ENCODE measurements at places on chromosomes 3 and 15.

GRCh38 chr3:171044835-171045793 is 18.6 kb upstream of the SLC2A2 start:
- DNase-seq: peak; percentile 63

DNA sequence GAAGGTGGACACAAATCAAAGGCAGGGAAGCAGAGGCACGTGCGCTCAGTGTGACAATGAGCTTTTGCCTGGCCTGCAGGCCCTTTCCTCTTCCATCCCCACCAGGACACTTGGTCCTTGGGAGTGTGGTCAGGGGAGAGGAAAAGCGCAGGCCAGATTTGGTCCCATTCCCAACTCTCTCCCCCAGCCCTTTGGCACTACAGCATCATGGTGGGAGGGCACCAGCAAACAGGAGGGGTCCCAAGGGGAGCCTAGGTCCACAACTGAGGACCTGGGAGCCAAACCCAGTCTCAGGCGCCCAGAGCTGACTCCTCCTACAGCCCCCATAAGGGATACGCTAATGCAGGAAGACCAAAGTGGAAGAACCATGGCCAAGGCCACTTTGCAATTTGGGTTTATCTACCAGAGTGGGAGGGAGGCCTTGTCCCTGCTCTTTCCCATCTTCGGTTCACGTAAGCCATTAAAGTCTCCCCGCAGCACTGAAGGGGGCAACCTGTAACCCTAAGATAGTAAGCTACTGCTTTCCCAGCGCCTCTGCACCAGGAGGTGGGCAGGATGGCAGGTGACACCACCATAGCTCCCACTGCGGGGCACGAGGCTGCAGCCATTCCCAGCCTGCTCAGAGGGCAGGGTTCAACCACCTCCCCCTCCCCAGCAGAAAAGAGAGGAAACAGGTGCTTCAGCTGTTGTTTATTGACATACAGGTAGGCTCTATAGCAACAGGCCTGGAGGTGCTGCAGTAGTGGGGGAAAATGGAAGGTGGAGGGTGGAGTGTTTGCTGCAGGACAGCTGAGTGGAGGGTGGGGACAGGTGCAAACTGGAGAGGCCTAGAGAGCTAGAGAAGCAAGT is 993 bp upstream of the GRAMD2A start:
- peak; percentile 73 for DNase-seq

DNA sequence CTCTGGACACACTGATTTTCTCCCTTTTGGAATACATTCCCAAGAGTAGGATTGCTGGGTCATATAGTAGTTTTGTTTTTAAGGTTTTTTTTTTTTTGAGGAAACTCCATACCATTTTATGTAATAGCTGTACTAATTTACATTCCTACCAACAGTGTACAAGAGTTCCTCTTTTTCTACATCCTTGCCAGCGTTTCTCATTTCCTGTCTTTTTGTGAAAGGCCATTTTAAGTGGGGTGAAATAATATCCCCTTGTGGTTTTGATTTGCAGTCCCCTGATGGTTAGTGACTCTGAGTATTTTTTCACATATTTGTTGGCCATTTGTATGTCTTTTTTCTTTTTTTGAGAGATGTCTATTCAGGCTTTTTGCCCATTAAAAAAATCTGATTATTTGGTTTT is 1205.5 kb downstream of the ROBO1 start:
- DNase-seq: no peak

GRCh38 chr3:139797724-139798343 is 120.1 kb upstream of the NMNAT3 start:
- DNase-seq: no peak

GRCh38 chr3:152183473-152183872 is 85.3 kb upstream of the MBNL1 start:
- DNase-seq: peak; percentile 54

DNA sequence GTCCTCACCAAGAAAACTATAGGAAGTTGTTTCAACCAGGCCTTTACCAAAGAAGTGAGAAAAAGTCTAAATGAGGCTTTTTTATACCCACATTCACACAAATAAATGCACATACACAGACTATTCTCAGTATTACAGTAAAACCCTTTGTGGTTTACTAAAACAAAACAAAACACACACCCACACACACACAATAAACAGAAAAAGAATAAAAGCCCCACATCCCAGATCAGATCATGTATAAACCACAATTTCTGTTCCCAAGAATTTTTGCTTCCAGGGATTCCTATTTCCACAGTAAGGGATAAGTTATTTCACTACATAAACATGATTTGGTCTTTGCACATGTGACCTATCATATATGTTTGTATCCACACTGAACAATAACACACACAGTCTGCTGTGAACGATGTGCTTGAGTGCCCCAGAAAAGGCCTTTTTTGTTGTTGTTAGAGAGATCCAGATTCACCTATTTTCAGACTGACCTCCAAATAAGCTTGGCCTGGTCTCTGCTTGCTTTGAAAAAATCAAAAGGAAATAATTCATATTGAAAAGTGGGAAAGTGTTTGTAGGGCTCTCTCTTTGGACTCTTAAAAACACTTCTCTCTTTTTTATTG is 283.4 kb upstream of the ATP11B start:
- no peak for DNase-seq

GRCh38 chr3:60017631-60018030 is 967.8 kb upstream of the CFAP20DC start:
- no peak for DNase-seq

DNA sequence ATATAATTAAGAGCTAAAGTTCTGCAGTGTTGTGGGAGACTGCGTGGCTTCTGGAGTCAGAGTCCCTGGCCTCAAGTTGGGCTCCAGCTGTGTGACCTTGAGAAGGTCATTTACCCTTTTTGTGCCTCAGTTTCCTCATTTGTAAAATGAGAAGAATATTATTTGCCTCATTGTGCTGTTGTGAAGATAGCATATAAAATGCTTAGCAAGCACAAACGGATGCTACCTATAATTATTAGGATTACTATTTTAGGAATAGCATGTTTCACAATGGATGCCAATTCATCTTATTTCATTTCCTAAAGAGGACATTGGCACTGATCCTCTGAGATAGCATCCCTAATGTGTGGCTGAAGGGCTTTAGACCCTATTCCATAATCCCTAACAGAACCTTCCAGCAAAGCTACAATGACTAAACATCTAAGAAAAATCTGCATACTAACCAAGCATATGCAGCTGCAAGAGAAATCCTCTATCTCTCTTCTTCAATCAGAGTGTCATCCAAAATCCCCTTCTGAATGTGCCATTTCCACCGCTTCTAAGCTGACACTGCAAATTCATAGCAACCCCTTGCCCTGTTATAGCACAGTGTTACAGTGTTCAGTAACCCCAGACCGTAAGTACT is 148.3 kb downstream of the RBMS3 start:
- DNase-seq: no peak

GRCh38 chr3:49171775-49172500 is 540 bp downstream of the KLHDC8B start:
- no peak for DNase-seq

- DNase-seq: no peak
Measured at GRCh38 chr3:123285479-123285878, 83.7 kb downstream of the SEC22A start.

- no peak for DNase-seq
Measured at GRCh38 chr3:173814809-173815208, 417.3 kb downstream of the NLGN1 start.

- no peak for DNase-seq
Measured at GRCh38 chr3:171155122-171155700, 128.7 kb upstream of the SLC2A2 start.

- DNase-seq: no peak
Measured at GRCh38 chr15:76038512-76038911, 21.3 kb upstream of the TMEM266 start.

GRCh38 chr3:111278959-111279358 is 207.3 kb downstream of the NECTIN3 start:
- no peak for DNase-seq

- no peak for DNase-seq
Measured at GRCh38 chr15:34654625-34655024, 71.2 kb upstream of the GOLGA8B start.

- no peak for DNase-seq
Measured at GRCh38 chr3:107884719-107885460, 205.9 kb downstream of the CD47 start.

DNA sequence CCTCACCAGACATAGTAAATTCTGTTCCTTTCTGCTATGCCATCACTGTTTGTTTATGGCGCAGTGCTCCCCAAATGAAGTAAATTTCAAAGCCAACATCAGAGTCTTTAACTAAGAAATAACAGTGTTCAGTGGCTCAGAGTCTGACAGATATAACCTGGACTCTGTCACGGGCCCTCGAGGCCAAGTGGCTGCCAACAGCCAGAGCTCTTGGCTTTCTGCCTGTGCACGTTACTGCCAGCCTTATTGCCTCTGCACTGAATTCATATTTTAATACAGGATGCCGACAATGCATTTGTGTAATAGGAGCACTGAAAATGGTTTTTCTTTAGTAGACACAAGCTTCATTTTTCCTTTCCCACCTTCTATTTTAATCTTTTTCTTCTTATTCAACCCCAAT is 219.9 kb downstream of the NLGN1 start:
- DNase-seq: no peak
